ENCODE measurements at places on chromosomes 16 and 17.
A peak's percentile ranks its signal among the peaks of the same experiment; 100 is the strongest.

GRCh38 chr16:58518980-58519368 lies 3.7 kb downstream of the SETD6 start:
- no peak for DNase-seq

DNA sequence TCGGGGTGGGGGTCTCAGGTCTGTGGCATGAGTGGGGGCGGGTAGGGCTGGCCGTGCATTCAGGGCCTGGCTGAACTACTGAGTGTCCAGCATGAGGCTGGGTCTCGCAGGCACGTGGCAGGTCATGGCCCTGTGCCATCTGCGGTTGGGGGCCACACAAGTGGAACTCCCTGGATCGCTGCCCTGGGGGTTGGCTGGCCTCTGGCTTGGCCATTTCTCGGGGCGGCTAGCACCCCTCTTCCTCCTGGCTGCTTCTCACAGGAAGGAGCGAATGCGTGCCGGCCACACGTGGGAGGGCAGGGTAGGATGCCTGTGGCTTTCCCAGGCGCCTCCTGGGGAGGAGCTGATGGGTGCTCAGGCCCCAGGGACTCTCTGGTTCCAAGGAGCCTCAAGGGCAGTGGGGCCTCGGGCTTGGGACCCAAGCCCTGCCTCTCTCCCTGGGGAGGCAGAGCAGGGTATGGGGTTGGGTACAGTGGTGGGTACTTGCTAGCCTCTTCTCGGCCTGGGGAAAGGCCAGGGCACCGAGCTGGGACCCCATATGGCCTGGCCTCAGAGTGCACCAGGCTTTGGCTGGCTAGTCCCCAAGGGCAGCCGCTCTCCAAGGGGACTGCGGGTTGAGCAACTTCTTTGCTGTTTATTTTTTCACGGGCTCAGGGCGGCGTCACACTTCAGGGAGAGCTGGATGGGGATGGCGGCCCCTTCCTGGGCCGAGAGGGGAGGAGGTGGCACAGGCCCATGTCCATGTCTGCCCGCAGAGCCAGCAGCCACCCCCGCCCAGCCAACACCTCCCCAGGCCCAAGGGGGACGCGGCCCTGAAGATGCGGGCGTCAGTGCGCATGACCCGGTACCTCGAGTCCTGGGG lies 37.5 kb downstream of the ADCY7 start:
- no peak for DNase-seq

DNA sequence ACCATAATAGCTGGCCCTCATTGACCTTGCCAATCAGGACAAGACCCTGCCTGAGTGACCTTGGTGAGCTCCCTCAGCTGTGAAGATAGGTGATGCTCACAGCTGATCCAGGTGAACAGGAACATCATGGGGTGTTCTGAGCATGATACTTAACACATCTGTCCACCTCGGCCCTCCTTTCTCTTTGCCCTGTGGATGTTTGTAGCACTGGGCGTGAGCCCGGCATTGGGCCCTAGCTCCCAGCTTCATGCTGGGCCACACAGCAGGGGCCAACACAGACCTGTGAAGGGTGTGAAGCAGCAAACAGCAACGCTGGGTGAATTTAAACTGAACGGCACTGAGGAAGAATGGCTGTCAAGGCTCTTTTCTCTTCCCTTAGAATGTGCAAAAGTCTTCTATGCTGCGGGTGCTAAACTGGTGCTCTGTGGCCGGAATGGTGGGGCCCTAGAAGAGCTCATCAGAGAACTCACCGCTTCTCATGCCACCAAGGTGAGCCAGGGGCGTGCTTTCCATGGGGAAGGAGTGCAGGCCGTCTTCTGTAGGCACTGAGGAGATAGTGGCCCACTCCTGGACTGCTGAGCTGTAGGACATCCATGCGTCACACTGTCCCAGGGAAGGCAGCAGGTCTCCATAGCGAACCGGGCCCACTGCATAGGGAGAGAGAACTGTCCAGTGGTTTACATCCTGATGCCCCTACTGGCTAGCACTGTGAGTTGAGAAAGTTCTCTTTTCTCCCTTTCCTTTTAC lies 35.9 kb downstream of the TMEM11 start:
- DNase-seq = no peak

GRCh38 chr17:76076765-76077583 lies 2.0 kb upstream of the ZACN start:
- DNase-seq = no peak

DNA sequence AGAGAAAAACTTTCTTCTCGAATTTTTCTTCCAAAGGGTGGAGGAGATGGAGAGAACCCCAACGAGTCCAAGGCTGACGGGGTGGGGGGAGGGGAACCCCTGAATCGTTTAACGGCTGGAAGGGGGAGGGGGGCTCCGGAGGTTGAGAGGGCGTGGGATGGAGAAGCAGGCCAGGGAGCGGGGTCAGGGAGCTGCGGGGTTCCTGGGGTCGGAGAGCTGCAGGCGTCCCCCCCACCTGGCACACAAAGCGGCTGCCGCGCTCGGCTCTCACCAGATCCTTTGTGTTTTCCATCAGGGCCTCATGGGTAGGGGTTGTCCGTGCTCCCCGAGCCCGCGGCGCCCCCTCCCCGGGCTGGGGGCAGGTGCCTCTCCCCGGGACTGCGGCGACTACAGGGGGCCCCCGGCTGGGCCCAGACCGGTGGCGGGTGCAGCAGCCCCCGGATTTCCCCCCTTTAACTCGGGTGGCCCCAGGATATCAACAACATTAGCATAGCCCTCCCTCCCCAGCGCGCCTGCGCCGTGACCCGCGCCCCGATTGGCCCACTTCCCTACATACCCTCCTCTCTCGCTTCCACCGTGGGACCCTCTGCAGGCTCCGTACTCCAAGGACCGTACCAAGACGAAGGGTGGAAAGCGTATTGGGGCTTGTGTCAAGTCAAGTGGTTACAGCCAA lies at the start of gene MBTD1:
Gene MBTD1, minus strand, starts transcription at position 486 of the 673 bp plus-strand sequence. CDS start 34,888 bp downstream, outside the sequence.
- peak; percentile 98 for DNase-seq

DNA sequence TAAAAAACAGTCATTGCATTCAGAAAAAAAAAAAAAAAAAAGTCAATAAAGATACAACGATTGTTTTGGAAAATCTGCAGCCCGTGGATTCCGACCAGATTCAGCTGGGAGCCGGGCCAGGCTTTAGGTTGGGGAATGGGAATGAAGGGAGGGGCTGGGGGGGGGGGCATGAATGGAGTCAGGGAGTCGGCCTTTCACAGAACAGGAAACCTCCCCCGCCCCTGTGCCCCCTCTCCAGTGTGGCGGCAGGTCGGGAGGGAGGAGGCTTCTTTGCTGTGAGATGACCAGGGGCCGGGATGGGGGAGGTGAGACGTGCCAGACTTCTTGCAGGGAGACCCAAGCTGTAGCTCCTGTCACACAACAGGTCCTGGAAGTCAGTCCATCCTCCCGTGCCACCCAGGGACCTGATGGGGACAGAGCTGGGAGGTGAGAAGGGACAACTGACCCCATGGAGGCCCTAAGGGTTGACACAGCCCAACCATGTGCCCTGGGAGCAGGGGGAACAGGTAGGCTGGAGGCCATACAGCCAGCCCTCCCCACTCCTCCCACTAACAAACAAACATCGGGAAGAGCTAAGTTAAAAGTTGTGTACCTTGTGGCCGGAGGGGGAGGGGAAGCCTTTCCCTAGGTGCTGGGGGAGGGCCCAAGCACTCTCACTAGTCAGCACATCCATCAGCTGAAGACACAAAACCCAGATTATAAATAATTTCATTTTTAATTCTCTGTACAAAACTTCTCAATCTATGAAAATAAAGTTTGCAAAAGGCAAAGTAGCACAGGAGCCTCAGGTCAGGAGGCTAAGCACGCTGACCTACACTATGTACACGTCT lies 25.2 kb downstream of the SREBF1 start:
- DNase-seq = no peak

GRCh38 chr17:4719146-4719545 lies 8.7 kb downstream of the ARRB2 start:
- DNase-seq = no peak

Measured in occipital lobe (tissue), 3 donors.